ENCODE measurements at places on chromosomes 7 and 10.

GRCh38 chr7:83852136-83852535 is 203.2 kb upstream of the SEMA3E start:
- DNase-seq, result no peak

- DNase-seq, result peak; percentile 7
Observed at GRCh38 chr7:30927040-30927439, 15.4 kb downstream of the AQP1 start.

DNA sequence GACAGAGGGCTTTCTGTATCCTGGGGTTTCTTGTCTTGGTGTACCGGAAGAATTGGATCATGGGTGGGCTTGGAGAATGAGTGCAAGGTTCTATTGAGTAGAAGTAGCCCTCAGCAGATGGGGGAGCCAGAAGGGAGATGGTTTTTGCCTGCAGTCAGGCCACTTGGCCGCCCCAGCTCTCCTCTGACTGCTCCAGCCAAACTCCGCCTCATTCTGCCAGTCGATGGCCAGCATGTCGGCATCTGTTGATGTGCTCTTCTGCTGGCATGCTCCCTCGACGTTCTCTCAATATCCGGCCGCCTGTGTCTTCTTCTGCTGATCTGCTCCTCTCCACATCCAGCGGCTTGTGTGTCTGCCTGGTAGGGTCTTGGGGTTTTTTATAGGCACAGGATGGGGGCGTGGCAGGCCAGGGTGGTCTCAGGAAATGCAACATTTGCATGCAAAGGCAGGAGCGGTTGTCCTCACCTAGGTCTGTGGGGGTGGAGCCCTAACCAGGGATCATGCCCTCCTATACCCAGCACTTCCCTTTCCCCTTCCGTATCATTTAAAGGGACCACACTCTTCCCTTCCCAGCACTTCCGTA is 40.2 kb upstream of the TNS3 start:
- DNase-seq, result peak; percentile 34

- peak; percentile 50 for DNase-seq
Observed at GRCh38 chr10:32981760-32982159, 23.7 kb upstream of the ITGB1 start.

DNA sequence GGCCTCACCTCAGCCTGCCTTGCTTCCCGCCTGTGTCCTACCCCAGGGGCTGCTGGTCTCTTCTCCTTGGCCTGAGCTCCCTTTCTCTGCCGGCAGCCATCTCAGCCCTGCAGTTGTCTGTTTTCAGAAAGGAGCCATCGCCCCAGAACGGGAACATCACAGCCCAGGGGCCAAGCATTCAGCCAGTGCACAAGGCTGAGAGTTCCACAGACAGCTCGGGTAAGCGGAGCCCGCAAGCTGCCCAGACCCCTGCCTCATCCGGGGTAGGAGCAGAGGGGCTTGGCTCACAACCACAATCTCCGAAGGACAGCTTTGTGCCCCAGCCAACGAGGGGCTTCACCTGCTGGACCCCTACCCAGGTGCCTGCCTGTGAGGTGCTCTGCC is 5.3 kb upstream of the DEPP1 start:
- no peak for DNase-seq

GRCh38 chr7:46603780-46604179 is 682.7 kb upstream of the IGFBP3 start:
- peak; percentile 94 for DNase-seq

DNA sequence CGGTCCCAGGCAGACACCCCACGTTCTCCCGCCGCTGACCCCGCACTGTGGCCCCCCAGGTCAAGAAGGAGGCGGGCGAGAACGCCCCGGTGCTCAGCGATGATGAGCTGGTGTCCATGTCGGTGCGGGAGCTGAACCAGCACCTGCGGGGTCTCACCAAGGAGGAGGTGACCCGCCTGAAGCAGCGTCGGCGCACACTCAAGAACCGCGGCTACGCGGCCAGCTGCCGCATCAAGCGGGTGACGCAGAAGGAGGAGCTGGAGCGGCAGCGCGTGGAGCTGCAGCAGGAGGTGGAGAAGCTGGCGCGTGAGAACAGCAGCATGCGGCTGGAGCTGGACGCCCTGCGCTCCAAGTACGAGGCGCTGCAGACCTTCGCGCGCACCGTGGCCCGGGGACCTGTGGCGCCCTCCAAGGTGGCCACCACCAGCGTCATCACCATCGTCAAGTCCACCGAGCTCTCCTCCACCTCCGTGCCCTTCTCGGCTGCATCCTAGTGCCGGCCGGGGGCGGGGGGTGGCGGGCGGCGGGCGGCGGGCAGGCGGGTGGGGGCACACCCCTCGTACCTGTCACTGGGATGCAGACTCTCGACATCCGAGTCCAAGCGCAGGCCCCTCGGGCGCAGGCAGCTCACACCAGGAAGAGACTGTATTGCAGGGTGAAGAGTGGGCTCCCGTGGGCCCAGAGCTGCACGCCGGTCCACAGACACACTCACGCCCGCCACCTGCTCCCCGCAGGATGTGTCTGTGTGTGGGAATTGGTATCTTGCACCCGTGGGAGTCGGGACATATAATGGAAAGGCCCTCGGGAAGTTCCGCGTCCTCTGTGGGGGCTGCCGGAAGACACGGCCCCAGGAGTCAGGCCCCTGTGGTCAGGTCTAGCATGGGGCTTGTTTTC is 9.6 kb downstream of the MAFK start:
- DNase-seq, result peak; percentile 26

GRCh38 chr10:15222511-15222910 is 54.0 kb upstream of the NMT2 start:
- no peak for DNase-seq

- no peak for DNase-seq
Observed at GRCh38 chr7:111853201-111853990, 291.1 kb upstream of the IMMP2L start.

DNA sequence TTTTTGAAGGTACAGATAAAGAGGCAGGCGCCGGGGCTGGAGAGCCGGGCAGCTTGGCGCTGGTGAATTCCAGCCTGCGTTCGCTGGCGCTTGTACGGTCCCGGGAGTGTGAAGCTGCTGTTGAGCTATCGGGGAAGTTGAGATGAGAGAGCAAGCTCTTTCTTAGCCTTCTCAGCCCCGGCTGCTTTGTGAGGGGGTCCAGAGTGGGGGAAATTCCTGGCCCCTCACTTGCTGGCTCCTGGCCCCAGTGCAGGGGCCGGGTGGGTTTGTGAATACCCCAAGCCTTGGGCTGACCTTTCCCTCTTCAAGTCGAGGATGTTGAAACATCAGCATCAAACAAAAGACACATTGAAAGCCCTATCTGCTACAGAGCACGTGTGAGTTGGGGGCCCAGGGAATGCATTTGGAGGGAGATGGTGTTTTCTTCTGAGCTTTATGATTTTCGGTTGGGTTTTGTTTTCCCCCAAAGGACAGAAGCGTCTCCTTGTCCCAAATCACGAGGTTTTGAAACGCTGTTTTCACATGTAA is 2.7 kb downstream of the ZMIZ1 start:
- no peak for DNase-seq

DNA sequence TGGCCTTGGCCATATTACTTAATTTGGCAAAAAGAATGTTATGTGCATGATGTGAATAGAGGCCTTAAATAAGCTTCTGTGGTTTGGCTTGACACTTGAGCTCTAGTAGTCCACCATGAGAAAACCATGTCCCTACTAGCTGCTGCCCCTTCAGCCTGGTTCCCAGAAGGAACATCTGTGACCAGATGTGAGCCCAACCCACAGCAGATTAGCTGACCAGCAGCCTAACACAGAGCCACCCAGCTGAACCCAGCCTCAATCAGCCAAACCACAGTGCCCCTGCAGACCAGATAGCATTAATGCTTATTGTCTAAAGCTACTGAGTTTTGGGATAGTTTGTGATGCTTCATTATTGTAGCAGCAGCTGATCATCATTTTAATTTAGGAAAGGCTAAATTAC is 16.6 kb downstream of the JAZF1 start:
- DNase-seq, result no peak

GRCh38 chr10:96243296-96243695 is 28.1 kb downstream of the BLNK start:
- no peak for DNase-seq

GRCh38 chr10:6694447-6695140 is 114.5 kb upstream of the PRKCQ start:
- DNase-seq, result no peak

DNA sequence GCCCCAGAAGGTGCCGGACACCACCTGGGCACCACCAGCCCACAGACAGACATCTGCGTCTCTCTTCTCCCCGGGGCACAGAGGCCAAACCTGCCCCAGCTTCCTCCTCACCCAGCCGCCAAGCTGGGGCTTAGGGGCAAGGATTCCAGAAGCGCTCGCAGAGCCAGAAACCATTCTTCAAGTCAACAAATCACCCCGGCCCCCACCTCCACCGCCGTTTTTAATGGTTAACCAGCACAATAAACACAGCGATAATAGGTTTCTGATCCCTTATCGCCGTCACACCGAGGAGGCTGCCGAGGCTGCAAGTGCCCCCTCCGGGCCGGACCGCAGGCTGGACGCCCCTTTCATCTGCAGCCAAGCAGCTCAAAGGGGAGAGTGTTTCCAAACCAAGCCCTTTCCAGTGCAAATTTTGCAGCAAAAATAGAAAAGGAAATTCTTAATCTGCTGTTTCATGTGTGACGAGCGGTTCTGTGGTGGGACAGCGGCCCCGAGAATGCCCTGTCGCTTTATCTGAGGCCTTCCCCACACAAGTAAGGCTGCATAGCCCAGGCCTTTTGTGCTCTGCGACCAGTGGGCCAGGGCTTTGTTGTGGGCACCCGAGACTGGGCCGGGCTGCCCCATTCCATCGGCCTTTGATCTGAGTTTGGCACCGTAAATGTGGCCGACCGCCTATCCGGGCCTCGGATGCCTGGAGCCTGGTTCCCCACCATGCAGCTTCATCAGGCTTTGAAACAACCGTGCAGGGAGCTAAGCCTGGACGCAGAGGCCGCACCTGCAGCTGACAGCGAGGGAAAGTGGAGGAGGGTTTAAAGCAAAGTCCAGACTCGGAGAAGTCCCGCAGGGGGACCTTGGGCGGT is 83.2 kb downstream of the FOXL3 start:
- DNase-seq, result peak; percentile 5

DNA sequence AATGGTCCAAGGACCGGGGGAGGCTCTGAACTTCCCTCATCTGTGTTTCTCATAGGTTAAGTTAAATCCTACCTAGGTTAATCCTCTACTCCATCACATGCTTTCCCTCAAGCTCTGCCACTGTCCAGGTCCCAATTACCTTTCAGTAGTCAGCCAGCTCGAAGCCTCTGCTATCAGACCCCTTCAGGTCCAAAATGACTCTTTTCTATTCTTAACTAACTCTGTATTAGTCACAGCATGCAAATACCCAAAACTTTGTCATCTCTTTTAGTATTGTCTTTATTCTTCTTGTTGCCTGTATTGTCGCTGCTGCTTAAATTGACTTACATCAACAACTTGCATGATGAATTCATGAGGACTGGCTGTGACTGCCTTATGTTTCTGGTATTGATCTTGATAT is 15.3 kb downstream of the PPP1R17 start:
- DNase-seq, result no peak

GRCh38 chr10:1550291-1550595 is 187.1 kb downstream of the ADARB2 start:
- no peak for DNase-seq

- no peak for DNase-seq
Observed at GRCh38 chr7:104862719-104863118, 151.3 kb upstream of the KMT2E start.

DNA sequence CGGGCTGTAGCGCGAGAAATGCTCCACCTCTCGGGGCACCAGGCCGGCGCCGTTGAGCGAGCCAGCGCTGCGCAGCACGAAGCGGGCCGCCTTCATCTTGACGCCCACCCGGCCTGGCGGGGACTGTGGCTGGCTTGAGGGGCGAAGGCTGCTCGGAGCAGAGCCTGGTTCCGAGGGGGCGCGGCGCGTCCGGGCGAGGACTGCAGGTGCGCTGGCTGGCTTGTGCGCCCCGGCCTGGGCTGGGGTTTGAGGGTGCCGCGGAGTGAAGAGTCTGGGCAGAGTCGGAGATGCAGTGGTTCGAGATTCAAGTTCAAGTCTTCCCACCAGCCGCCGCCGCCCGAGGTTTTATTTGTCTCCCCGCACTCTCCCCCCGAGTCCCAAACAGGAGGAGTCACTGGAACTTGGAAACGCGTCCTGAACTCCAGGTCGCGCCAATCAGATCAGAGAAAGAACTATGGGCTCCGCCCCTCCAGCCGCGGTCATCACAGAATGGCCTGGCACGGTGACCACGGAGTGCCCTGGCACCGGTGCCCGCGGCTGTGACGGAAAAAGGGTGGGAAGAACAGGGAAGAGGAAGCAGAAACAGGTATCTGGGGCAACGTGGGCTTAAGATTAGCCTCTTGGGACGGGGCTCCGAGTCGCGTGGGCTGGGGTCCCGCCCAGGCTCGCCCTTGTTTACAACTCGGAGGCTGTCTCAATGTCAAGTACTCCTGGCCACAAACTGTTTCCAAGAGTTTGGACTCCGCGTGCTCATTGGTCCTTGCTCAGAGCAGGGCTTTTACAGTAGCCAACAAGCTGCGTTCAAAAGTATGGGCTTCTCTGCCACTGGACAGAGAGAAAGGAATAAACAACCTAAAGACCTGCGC is at the start of gene PDK4:
PDK4 (minus strand) TSS at position 319 of the 866 bp plus-strand sequence; CDS start at position 96, 223 bp downstream.
- DNase-seq, result peak; percentile 97

DNA sequence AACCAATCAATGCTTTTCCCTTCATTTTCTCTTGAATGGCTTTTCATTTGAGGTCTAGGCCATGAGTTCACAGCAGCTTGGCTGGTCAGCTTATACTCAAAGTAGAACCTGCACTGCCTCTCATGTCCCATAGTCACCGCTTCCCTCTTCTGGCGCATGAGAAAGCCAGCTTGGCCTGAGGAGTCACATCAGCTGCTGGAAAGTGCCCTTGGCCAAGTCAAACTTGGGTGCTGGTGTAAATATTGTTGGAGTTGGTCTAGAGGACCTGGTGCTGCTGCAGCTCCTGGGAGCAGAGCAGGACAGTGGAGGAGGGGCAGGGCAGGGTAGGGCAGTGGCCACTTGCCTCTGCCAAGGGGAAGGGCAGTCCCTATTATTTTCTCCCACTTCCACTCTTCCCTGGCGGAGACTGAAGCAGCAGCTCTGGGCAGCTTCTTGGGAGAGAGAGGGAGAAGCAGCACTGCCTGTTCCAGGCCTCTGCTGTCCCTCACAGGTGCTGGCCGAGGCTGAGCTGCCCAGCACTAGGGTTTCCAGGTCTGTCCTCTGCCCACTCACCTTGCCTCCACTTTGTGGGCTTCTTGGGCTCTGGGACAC is 12.8 kb downstream of the UBE2D4 start:
- no peak for DNase-seq

DNA sequence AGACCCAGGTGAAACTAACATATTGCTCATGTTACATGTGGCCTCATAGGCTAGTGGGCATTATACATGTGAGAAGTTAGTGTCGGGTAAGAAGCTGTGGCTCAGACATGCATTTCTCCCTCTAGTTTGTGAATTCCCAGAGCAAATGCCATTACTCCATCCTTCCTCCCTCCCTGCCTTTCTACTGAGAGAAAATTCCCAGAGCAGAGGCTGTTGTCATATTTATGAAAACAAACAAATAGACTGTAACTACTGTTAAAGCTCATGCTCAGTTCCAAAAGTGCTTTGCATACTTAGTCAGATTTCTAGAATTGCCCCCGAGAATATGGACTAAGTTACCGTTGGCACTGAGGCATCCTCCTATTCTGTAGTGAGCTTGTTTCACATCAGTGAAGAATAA is 29.0 kb downstream of the ZNRF2 start:
- DNase-seq, result no peak

- DNase-seq, result no peak
Observed at GRCh38 chr7:4962872-4963775, 4.1 kb upstream of the MMD2 start.

GRCh38 chr7:130740606-130741005 is 6.6 kb upstream of the KLF14 start:
- DNase-seq, result no peak

All from right cardiac atrium (tissue), 5 donors.